Cardiac muscle cell (in vitro differentiated cells and primary cell): ENCODE measurements at places on chromosomes 5 and 9. TPM values are rescaled to one million over a fixed set of nuclear protein-coding genes. Genes with fewer than 3 reads are reported as not detected.

The SLC34A3 gene
- 0.25 TPM in 1 of 2 replicates, not detected in the other for total RNA-seq

DNA sequence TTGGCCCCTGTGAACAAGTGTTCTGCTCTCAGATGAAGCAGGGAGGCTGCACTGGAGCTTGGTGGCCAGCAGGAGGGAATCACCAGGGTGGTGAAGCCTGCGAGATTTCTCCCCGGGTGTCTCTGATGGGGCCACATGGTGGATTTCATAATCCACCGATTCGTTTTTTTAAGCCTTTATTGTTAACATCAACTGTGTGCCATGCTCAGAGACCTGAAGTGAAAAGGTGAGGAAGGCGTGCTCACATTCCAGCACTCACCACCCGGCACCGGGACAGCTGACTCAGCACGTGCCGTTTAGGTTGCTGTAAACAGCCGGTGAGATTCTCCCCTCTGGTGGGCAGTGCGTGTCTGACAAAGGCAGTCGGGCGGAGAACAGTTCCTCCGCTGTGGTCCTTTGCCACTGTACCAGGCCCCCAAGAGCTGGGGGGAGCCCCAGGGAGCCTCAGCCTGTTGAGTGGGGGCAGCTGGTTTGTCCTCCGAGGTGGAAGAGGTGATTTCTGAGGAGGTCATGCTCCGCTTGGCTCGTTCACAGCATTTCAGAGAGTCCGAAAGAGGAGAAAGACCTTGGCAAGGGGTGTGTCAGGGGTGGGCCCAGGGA, 12.7 kb upstream of the AHRR start:
- H3K4me3 ChIP-seq, result no peak overlapping the region
- peak overlapping the region; percentile 23 for H3K27ac ChIP-seq
- peaks cover 3% of the 10 kb centered on the region for H3K36me3 ChIP-seq
- peaks cover 6% of the 10 kb centered on the region for H3K4me1 ChIP-seq
- no peaks in the 10 kb centered on the region for H3K27me3 ChIP-seq

GRCh38 chr9:116599342-116599884, 87.7 kb upstream of the TRIM32 start:
- no peak for DNase-seq
- no peaks in the 10 kb centered on the region for H3K36me3 ChIP-seq
- no peak overlapping the region for H3K27ac ChIP-seq
- no peaks in the 10 kb centered on the region for H3K4me1 ChIP-seq

DNA sequence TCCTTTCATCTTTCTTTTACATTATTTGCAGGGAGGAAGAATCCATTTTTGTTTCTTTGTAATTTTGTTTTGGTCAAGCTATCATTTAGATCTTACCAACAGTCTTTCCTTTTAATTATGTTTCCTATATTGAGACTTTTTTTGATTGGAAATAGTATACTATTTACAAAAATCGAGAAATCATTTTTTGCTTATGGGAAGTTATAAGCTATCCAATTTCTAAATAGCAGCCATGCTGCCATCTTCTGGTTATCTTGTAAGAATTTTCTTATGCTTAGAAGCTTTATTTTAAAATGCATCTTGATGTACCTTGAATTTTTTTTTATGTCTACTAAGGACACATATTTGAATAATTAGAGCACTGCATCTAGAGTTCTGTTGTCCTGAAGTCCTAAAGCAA, 821.2 kb downstream of the PTPRD start:
- H3K27ac ChIP-seq, result no peak overlapping the region
- H3K36me3 ChIP-seq, result no peaks in the 10 kb centered on the region
- peak; percentile 11 for DNase-seq
- no peak overlapping the region for H3K4me3 ChIP-seq
- H3K27me3 ChIP-seq, result no peaks in the 10 kb centered on the region
- H3K4me1 ChIP-seq, result no peaks in the 10 kb centered on the region
